ENCODE measurements at places on chromosomes 7 and 10.

DNA sequence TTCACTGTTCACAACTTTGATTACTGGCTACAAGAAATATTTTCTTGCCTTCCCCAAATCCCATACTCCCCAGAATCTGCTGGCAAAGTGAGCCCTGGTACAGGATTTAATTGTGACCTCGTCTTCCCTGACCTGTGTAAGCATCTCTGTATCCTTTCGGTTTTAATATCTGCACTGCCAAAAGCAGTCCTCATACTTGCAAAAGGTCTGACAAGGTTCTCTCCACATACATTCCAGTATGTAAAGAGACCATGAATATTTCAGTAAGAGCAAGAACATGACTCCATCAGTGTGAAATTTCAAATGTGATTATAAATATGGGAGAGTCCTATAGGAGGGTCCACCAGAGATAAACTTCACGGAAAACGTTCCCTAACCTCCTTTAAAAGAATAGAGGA lies 134.0 kb upstream of the TCF7L2 start:
- DNase-seq: no peak

DNA sequence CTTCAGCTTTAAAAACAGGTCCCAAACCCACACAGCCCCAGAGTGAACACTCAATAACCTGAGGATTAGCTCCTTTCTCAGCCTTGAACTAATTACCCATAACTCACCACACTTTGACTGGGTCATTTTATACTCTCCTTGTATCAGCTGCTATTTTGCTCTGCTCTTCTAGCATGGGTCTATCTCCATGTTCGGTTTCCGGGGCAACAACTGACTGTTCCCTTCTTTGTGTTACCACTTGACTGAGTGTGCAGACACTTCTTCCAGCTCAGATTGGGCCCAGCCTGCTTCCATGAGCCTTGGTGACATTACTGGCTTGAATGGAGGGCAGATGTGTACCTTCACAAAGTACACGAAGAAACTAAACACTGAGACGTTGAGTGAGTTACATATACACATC lies 31.5 kb upstream of the PRPS1L1 start:
- DNase-seq: no peak

GRCh38 chr10:30390207-30390606 lies 41.1 kb upstream of the MTPAP start:
- DNase-seq: no peak

DNA sequence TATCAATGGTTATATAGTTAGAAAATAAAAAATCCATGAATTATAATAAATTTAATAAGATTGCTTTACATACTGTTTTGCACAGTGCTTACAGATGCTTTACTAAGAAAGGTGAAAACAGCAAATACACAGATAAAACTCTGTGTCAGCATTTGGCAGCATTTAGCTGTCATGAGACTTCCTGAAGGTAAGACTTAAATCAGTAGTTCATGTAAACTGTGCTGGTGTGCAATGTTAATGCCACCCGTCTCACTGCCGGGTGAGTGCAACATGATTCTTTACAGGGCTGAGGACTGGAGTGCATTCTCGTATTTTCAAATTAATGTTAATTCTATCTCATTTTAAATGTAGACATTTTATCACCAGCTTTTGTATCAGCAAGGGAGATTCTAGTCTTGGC lies 326.2 kb upstream of the POT1 start:
- no peak for DNase-seq

DNA sequence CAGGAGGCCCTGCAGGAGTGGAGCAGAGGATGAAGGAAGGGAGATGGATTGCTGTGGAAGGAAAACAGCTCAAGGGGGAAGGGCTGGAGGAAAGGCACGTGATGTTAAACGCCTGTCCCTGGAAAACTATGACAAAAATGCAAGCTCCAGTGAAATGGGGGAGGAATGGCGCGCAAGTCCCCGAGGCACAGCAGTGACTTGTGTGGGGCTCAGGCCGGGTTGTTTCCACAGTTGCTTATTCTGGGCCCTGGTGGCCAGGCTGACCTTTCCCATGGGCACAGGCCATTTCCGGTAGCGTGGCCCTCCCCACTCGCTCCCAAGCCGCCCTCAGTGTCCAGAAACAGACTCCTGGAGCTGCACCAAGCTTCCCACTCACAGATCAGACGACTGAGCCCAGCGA lies 68.1 kb upstream of the PDGFA start:
- DNase-seq: no peak

GRCh38 chr10:24894309-24894708 lies 58.1 kb downstream of the PRTFDC1 start:
- no peak for DNase-seq

DNA sequence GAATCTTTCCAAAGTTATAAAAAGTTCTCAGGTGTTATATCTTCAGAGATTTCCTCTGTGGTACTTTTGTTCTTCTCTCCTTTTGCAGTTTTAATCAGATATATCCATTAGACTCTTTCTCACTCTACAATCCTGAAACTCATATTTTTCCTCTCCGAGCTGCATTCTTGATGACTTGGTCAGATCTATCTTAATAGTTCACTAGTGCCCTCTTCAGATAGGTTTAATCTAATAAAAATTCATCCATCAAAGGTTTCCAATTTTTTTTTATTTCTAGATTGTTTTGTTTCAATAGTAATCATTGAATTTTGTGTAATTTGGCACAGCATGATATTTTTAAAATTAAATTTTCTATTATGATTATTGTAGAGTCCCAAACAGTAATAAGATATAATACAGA lies 21.8 kb upstream of the DGKB start:
- DNase-seq: no peak

DNA sequence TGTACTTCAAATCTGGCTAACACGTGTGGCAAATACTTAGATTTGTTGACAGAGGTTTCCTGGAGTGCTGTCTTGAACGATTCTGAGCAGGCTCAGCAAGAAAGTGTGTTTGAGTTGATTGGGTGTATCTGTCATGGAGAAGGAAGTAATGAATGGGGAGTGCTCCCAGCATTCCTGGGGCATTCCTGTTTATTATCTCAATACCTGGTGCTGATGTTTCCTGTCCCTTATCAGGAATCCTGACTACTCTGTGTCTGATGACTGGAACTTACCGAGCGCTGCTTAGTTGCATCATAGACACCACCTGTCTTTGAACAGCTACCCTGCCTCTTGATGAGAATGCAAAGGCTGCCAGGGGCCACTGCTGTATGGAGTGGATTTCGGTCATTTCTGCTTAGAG lies 41.0 kb upstream of the TMEM248 start:
- DNase-seq: no peak

- DNase-seq: no peak
These were observed 10.9 kb upstream of the BHLHA15 start for GRCh38 chr7:98200364-98200763.

GRCh38 chr10:97644936-97645335 lies 4.5 kb downstream of the PI4K2A start:
- no peak for DNase-seq

DNA sequence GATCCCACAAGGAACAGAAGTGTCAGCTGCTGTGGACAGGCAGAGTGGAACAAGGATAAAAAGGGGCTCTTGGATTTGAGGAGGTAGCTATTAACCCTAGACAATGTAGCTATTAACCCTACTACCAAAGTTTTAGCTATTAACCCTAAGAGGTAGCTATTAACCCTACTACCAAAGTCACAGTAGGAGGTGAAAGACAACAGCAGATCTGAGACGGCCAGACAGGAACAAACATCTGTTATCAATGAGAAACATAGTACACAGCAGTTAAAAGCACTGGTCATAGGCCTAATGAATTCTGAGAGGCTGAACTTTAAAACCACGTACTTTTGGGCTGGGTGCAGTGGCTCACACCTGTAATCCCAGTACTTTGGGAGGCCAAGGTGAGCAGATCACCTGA lies 11.9 kb downstream of the ERCC6 start:
- DNase-seq: no peak

GRCh38 chr7:135385209-135385608 lies 124.7 kb downstream of the CNOT4 start:
- DNase-seq: no peak

- DNase-seq: no peak
These were observed 127.8 kb downstream of the EMX2 start for GRCh38 chr10:117670116-117670904.

- DNase-seq: no peak
These were observed 68.6 kb upstream of the KMT2C start for GRCh38 chr7:152504367-152504766.

- DNase-seq: no peak
These were observed 251.8 kb upstream of the NFE2L3 start for GRCh38 chr7:25900245-25900644.

DNA sequence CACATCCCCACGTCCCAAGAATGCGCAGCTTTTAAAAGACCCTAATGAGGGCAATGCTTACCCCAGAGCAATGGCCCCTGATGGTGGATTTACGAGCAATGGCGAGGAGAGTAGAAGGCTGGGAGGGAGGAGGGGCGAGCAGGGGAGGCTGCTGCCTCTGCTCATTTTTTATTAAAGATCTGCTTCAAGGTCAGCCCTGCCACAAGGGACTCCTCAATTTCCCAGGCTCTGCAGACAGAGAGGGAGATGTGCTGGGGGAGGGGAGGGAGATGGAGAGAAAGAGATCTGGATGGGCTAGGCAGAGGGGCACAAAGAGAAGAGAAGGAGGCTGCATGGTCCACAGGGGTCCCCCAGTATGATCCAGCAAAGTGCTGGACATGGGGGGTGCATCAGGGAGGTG lies 7.8 kb upstream of the SRRM3 start:
- no peak for DNase-seq

GRCh38 chr7:151863386-151864079 lies 13.4 kb downstream of the PRKAG2 start:
- peak; percentile 44 for DNase-seq

DNA sequence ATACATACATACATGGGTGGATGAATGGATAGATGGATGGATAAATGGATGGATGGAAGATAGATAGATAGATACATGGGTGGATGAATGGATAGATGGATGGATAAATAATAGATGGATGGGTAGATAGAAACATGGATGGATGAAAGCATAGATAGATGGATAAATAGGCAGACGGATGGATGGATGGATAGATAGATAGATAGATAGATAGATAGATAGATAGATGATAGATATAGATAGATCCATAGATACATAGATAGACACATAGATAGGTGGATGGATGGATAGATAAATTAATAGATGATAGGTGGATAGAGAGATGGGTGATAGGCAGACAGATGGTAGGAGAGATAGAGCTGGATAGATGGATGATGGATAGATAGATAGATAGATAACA lies 68.5 kb downstream of the FAM204A start:
- no peak for DNase-seq

GRCh38 chr10:124035928-124036558 lies 57.4 kb downstream of the CHST15 start:
- peak; percentile 89 for DNase-seq

- peak; percentile 49 for DNase-seq
These were observed 35.8 kb downstream of the VWA2 start for GRCh38 chr10:114274616-114275453.

- peak; percentile 76 for DNase-seq
These were observed 48.3 kb downstream of the ZMIZ1 start for GRCh38 chr10:79116801-79117723.

- DNase-seq: no peak
These were observed 678.0 kb upstream of the KCND2 start for GRCh38 chr7:119594956-119595355.

- no peak for DNase-seq
These were observed 965 bp upstream of the PROSER2 start for GRCh38 chr10:11822026-11822756.

- DNase-seq: no peak
These were observed 321.1 kb upstream of the NPVF start for GRCh38 chr7:25549271-25549921.

- peak; percentile 61 for DNase-seq
These were observed 69.3 kb downstream of the ALOX5 start for GRCh38 chr10:45443101-45444009.

DNA sequence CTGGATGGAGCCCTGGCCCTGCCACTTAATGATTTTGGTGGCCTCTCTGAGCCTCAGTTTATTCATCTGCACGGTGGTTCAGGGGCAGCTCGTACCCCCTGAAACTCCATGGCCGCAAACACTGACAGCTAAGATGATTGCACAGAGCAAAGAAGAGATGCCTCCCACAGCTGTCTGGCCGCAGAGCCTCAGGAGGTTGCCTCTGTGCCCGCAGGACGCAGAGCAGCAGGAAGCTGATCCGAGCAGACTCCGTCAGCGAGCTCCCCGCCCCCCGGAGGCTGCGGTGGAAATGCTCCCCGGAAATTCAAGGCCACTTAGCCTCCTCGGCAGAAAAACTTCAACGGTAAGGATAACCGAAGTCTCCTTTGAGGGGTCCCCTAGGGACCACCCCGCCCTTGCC lies 30.2 kb upstream of the C10orf53 start:
- DNase-seq: no peak

- DNase-seq: peak; percentile 46
These were observed 85.5 kb downstream of the NKX6-2 start for GRCh38 chr10:132700156-132701098.

- peak; percentile 54 for DNase-seq
These were observed 137.3 kb upstream of the ZMIZ1 start for GRCh38 chr10:78931321-78932053.

- no peak for DNase-seq
These were observed 43.4 kb downstream of the TARP start for GRCh38 chr7:38229884-38230642.

- DNase-seq: no peak
These were observed 381.8 kb downstream of the TCERG1L start for GRCh38 chr10:130929422-130930325.

DNA sequence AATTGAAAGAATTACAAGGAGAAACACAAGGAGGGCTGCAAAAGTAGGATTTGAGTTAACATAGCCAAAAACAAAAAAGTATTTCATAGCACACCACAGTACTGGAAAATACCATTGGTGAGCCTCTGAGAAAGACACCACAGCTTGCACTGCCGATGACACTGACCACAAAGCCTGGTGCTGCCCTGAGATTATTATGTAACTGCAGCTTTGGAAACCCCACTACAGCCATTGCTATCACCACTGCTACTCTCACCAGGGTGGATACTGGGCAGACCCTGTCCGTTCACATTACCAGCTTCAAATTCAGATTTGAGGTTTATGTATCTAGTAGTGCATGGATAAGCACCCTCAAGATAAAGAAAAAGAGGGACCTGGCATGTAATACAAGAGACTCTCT lies 1246.7 kb upstream of the SORCS1 start:
- no peak for DNase-seq

- DNase-seq: no peak
These were observed 221.1 kb upstream of the PTN start for GRCh38 chr7:137564677-137565076.

DNA sequence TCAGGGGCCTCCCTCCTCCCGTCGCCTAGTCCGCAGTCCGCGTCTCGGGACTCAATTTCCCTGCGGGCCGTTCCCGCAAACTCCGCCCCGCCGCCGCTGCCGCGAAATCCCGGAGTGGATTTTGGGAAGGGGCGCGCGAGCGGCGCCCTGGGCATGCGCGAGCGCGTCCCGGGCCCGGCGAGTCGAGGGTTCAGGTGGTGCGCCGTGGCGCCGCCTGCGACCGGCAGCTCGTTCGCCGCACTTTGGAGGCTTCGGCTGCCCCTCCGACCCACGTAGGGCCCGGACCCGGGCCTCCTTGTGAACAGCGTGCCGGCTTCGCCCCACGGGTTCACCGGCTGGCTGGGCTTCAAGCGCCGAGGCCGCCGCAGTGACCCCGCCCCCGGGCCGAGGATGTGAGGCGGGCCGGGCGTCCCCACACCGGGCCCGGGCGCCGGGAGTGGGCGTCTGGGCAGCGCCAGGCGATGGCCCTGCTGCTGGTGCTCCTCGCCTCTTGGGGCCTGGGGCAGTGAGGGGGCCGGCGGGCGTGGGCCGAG lies at the start of gene PLEKHA8:
Gene PLEKHA8 (plus strand): TSS at position 197 of the 533 bp plus-strand sequence. CDS start 351 bp downstream, outside the sequence.
- peak; percentile 94 for DNase-seq
